ENCODE measurements at places on chromosomes 16 and 17.

DNA sequence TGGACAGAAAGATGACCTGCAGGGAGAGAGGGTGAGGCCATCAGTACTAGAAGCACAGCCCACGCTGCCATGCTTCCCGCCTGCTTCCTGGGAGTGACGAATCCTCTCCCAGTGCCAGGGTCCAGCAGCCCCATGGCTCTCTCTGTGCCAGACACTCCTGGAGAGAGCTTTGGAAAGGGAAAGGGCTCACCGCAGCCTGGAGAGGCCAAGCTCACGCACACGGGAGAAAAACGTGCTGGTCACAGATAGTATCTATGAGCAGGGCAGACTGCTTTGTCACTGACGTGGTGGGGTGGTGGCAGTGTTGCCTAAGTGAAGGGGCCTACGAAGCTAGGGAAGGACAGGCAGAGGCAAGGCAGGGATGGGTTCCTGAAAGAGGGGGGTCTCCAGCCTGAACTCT, 5.4 kb downstream of the WBP2 start:
- DNase-seq, result no peak

DNA sequence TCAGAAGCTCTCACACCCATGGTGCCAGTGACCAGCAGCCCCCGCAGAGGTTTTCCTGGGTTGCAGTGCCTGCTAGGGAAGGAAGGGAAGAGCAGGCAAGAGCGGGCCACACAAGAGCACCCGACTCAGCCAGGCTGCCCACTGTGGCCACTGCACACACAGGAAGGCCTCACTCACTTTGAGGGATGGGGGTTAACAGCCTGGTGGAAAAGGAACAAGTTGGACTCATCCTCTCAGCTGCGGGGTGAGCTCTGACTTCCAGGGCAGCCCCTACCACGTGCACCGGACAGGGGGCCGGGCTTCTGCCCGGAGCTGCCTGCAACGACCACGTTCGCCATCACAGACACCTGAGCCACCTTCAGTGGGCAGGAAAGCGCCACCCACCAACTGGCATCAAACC, 8.1 kb downstream of the P4HB start:
- no peak for DNase-seq

DNA sequence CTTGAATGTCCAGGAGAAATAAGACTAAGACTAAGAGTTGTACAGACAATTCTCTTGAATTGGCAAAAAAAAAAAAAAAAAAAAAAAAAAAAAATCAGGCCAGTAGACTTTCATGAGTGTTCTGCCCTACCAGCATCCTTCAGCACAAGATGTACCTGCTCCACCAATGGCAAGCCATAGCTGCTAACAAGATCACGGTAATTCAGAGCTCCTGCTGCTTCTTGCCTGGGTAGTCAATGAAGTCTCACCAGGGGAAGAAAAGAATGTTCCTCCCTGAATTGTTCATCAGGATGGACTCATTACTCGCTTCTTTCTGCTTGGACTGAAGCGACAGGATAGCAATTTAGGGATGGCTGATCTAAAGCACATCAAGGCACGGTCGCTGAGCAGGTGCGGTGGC, 31.1 kb upstream of the APOH start:
- no peak for DNase-seq

DNA sequence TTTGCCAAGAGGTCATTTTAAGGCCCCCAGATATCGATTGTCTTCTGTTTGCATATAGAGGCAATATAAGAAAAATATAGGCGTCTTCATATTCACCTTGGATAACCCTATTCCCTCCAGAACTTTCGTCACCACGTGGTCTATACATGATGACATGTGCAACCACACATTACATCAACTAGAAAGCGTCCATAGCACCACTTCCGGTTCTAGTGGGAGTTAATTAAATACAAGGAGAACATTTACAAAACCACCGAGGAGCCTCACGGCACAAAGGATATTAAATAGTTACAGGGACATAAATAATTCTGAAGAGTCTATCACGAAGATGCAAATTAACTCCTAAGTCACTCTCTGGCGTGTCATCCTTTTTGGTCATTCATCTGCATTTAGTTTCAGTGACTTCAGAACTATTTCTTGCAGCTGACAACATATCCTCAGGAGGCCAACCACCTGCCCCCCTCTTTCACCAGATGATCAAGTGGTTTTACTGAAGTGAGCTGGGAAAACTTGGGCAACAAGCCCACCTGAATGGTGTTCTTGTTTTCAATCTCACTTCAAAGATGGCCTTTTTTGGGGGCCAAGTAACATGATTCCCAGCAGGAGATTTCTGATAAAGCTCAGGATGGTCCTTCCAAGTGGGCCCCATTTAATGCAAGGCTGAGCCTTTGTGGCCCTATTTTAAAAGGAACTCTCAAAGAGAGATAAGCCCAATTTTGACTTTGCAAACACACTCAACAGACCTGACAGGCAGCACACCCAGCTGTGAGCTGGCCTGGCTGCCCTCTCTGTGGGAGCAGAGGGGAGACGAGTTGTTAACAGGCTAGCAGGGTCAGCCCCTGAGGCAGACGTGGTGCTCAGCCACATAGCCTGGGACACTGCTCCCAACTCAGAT, 15.3 kb downstream of the CMTM3 start:
- DNase-seq, result no peak

DNA sequence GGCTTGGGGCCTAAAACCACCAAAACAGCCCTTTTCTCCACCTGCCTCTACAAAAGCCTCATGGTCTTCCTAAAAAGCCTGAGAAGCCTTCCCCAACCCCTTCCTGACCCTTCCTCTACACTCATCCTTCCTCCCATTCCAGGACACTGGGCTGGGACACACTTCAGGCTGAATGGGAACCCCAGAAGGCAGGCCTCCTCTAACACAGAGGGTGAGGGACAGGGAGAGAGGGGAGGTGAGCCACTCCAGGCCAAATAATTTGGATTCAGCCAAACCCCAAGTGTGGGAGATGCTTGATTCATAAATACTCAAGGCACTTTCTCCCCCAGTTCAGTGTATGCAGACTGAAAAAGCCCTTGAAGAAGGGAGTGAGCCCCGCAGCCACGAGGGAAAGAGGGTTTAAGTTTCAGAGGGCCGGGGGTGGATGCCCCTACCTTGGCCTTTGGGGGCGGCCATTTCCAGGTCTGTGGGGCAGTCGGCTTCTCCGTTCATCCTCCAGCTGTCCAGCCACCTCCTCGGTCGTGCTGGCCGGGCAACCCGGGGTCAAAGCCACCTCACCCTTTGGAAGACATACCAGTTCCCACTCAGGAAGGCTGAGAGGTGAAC, 1.6 kb downstream of the UBTF start:
- DNase-seq, result no peak

- DNase-seq, result no peak
Measured at GRCh38 chr17:49483599-49484509, 11.2 kb upstream of the NGFR start.

- no peak for DNase-seq
Measured at GRCh38 chr17:45376171-45377005, 56.3 kb downstream of the ARHGAP27 start.

DNA sequence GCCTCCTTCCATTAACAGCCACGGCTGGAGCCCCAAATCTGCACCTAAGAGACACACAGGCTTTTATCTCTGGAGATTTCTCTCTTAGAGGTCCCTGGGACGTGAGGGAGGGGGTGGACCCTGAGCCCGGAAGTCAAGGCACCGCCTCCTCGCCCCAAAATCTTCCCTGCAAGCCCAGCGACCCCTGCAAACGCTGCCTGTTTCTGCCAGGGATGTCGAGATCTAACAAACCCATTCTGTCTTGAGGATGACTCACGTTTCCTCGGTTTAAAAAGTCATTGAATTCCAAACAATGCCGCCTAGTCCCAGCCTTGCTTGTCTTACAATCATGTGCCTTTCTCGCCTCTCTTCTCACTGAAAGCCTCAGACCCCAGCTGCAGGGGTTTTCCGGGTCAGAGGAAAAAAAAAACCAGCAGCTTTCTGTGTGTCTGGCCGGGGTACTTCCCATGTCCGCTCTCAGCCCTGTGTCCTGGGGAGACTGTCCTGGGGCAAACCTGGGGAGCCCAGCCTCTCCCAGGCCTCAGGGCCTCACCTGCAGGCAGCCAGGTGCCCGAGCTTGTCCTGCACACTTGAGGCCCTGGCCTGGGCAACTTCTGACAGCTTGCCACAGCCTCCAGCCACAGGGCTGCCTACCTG, 15.4 kb downstream of the ARL2BP start:
- no peak for DNase-seq

GRCh38 chr16:49773534-49774475, 82.1 kb downstream of the ZNF423 start:
- no peak for DNase-seq

- no peak for DNase-seq
Measured at GRCh38 chr16:69840975-69841374, 78.8 kb downstream of the WWP2 start.

DNA sequence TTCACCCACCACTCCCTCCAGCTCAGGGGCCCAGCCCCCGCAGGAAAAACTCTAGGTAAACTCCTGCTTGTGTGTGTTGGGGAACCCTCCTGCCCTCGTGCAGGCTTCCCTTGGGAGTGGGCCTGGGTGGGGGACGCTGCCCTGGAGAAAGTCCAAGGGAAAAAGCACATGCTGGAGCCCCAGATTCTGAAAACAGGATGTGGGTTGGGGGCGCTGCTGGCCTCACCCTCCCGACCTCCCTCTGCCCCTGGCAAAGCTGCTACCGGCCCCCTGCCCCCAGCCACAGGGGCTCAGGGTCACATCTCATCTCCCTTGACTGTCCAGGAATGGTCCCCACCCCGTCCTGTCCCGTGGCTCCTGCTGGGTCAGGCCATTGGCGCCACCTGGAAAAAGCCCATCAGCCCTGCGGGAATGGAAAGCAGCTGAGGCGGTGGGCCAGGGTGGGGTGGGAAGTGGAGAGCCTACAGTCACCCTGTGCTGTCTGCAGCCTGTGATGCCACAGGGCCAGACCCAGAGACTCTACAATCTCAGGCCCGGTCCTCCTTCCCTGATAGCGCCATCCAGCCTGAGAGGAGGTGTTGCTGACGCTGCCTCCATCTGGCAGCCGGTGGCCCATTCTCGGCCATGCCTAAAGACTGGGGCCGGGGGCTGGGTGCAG, 2.5 kb upstream of the GJD3 start:
- DNase-seq, result no peak

GRCh38 chr16:10946308-10946707, 1.9 kb downstream of the CLEC16A start:
- no peak for DNase-seq

- DNase-seq, result no peak
Measured at GRCh38 chr17:72587773-72588511, 467.1 kb downstream of the SOX9 start.

DNA sequence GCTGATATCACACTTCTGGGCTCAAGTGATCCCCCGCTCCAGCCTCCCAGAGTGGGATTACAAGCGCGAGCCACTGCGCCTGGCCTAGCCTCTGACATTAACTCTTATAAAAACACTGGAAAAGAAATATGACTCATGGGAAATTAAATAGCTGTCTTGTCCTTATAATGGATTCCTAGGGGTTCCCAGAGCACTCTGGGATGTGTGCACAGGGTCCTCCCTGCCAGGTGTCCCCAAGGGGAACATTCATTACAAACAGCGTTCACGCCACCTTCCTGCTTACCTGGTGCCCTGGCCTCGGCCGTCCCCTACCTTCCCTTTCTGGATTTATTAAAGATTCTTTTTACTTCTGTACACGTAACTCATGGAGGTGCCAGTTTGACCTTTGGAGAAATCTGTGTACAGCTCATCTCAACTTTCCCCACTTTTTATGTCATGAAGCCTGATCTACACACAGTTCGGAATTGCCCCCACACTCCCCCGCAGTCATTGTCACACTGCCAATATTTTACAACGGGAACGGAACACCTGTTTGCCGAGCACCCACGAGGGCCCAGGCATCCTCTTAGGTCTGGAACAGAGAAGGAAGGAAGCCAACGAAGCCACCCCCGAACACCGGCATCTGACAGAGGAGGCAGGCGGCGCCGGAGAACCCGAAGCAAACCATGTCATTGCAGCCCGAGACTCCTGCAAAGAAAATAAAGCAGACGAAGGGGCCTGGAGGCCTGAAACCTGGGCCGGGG, 39.7 kb upstream of the MEAK7 start:
- DNase-seq, result no peak

- no peak for DNase-seq
Measured at GRCh38 chr16:83887080-83887479, 11.8 kb upstream of the MLYCD start.

- no peak for DNase-seq
Measured at GRCh38 chr17:78558181-78558850, 18.9 kb downstream of the DNAH17 start.

- no peak for DNase-seq
Measured at GRCh38 chr16:54176376-54176901, 110.1 kb downstream of the IRX3 start.

DNA sequence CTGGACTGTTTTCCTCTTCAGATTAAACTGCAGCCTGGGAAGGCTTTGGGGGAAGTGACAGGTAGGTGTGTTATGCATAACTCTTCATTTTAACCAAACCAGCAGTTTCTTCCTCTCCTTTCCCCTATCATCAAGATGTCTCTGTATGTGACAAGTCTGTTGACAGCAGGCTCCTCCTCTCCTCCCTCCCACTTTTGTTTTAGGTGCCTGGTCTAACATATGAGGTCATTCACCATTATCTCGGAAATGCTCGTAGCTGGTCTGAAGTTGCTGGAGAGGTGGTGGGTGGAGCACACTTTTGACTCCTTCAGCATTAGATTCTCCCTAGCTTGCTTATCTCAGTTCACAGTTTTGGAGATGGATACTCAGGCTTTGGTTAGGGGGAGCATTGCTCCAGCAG, 571.0 kb upstream of the EEF2KMT start:
- DNase-seq, result no peak

Data from ecto neural progenitor cell (in vitro differentiated cells).